Fibroblast of villous mesenchyme (primary cell): ENCODE measurements at places on chromosomes 1 and 21. TPM values are rescaled to one million over a fixed set of nuclear protein-coding genes. Genes with fewer than 3 reads are reported as not detected.

FAM151A gene
- total RNA-seq, result not detected in 2 replicates

GFI1 gene
- total RNA-seq, result under 0.01 TPM in 2 replicates

TDRD5 gene
- not detected in 2 replicates for total RNA-seq

ACTN2 gene
- total RNA-seq, result not detected in 2 replicates

PCP4 gene
- total RNA-seq, result not detected in 2 replicates

SLFNL1 gene
- under 0.01 and 0.64 TPM in 2 replicates for total RNA-seq

RBBP4 gene
- 98.9 and 138 TPM in 2 replicates for total RNA-seq

GRIK3 gene
- total RNA-seq, result not detected in 2 replicates

ANGPTL1 gene
- 2.6 and 4.3 TPM in 2 replicates for total RNA-seq

CHRM3 gene
- under 0.01 TPM in 1 of 2 replicates, not detected in the other for total RNA-seq

C8B gene
- total RNA-seq, result not detected in 2 replicates

TNNI3K gene
- 1.3 TPM in 1 of 2 replicates, not detected in the other for total RNA-seq

NFYC gene
- 19.0 TPM in 2 replicates for total RNA-seq

HSPA13 gene
- 54.8 and 84.2 TPM in 2 replicates for total RNA-seq

SMPDL3B gene
- not detected in 2 replicates for total RNA-seq
